ENCODE measurements at places on chromosomes 7 and 10.

GRCh38 chr10:76282061-76283025 is 850.9 kb downstream of the LRMDA start:
- no peak for DNase-seq

- DNase-seq: no peak
These were observed 46.3 kb downstream of the MYOF start for GRCh38 chr10:93435621-93436397.

DNA sequence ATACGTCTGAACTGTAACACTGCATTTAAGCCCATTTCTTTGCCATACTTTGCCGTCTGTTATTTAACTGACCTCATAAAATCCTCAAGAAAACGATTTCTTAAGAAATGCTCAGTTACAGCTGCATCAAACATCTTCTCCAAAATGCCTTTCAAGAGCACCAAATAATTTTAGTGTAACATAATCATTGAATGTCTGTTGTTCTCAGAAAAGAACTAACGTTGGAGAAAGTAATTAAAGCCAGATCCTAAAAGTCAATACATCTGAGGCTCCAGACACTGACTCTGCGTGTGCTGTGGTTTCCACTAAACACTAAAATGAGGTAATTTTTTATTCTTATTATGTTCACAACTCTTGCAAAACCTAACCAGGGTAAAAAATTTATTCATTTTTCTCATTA is 63.7 kb upstream of the LRRC17 start:
- DNase-seq: no peak

DNA sequence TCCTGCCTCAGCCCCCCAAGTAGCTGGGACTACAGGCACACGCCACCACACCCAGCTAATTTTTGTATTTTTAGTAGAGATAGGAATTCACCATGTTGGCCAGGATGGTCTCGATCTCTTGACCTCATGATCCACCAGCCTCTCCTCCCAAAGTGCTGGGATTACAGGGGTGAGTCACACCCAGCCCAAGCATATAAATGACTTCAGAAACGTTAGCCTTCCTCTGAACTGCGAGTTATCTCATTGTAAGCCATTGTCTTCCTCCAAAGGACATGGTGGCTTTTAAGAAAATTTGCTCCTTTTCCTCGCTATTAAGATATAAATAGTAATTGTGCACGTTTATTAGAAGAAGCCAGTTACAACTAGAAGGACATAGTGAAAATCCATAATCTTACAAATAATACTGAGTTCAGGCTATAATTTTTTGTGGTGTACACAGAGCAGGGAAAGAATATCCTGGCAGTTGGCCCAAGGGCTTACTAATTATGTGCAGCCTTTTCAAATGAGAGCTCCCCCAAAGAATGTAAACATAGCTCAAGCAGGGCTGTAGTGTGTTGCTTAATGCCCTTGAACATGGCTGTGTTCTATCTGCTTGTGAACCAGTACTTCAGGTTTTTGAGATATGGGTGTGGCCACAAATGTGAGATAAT is 495.8 kb downstream of the PARD3 start:
- no peak for DNase-seq

GRCh38 chr7:1534330-1535099 is 4.0 kb downstream of the MAFK start:
- no peak for DNase-seq

DNA sequence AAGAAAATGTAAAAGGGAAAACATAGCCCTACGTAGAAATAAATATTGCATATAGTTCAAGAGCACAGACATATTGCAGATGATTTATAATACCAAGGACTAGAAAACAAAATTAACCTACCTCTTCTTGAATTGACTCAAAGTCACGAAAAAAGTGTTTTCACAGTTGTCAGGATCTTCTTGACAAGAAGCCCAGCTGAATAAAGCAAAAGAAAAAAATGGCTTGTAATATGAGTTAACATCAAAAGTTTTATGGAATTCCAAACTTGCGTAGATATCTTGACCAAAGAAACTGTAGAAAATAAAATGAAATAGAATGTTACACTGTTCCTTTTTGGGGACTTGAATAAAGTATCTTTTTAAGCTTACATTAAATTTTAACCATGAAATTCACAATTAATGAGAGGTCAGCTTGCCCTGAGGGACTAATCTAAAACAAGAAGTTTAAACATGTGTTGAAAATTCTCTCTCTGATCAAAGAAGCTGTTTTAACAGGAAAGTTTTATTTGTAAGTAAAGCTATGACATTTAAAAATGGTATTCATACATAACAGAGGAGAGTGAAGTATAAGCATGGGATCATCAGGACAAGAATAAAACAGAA is 133.1 kb upstream of the SEMA3C start:
- DNase-seq: no peak

DNA sequence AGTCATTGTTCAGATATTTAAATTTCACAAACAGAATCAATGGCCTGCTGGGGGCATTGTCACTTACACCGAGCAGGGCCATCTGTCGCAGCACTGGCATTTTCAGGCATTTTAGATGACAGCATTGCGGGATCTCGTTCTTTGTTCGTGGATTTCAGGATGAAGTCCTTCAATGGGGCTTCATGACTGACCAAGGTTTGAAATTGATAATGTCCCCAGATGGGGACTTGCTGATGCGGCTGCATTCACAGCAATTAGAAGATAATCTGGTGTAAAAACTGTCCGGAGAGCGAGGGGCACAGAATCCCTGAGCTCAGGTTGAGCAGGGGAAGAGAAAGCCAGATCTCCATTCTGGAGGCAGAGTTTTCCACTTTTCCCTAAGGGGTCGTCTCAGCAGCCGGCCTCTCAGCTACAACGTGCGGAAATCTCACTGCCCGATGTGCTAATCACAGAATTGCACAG is 1.9 kb upstream of the C7orf33 start:
- no peak for DNase-seq

GRCh38 chr7:105748701-105749100 is 127.7 kb downstream of the ATXN7L1 start:
- DNase-seq: no peak

GRCh38 chr10:63935705-63936104 is 414.5 kb downstream of the REEP3 start:
- peak; percentile 3 for DNase-seq

GRCh38 chr7:5758753-5759335 is 22.6 kb downstream of the RNF216 start:
- DNase-seq: no peak

- DNase-seq: no peak
These were observed 22.5 kb upstream of the GNA12 start for GRCh38 chr7:2866601-2867000.

DNA sequence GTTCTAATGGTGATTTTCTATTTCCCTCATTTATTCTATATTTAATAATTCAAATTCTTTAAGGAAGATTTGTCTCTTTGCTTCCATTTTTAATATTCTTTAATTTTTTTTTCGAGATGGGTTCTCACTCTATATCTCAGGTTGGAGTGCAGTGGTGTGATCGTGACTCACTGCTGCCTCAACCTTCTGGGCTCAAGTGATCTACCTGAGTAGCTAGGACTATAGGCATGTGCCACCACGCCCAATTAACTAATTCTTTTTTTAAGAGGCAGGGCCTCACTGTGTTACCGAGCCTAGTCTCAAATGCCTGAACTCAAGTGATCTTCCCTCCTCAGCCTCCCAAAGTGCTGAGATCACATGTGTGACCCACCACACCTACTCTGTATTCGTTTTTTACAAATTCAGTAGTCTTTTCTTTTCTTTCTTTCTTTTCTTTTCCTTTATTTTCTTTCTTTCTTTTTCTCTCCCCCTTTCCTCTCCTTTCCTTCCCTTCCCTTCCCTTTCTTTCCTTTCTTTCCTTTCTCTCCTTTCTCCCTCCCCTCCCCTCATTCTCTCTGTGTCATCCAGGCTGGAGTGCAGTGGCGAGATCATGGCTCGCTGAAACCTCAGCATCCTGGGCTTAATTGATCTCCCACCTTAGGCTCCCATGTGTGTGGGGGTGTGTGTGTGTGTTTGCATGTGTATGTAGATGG is 323.1 kb downstream of the ADK start:
- no peak for DNase-seq

DNA sequence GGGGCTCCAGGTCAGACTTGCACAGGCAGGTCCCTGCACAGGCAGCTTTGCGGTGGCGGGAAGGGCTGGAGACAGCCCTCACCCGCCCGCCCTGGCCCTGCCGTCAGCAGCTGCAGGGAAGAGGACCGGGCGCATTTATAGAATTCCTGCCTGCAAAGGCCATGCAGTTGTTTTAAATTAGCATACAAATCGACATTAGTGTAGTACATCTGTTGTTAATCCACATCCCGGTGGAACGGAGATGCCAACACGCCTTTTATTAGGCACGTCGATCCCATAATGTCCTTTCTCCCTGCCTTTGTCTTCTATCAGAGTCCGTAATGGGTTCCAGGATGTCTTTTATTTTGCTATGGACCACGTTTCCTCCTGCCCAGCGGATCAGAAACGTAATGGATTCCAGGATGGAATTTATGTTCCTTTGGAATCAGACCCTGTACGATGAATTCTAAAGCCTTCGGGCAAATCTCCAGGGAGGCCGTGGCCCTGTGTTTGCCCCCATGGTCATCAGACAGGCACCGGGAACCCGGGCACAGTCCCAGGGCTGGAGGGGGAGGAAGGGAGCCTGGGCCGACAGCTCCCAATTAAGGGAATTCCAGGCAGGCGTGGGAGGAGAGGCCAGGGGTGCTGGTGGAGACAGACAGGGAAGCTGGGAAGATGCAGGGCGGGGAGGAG is 123.9 kb downstream of the COL26A1 start:
- DNase-seq: no peak

GRCh38 chr10:927131-927530 is 4.4 kb downstream of the LARP4B start:
- DNase-seq: no peak

GRCh38 chr10:77244746-77245145 is 392.9 kb downstream of the KCNMA1 start:
- no peak for DNase-seq

GRCh38 chr7:37342688-37343471 is 105.8 kb downstream of the ELMO1 start:
- peak; percentile 69 for DNase-seq

GRCh38 chr7:115019882-115020605 is 98.2 kb downstream of the MDFIC start:
- no peak for DNase-seq

- no peak for DNase-seq
These were observed 28.7 kb downstream of the ERLIN1 start for GRCh38 chr10:100157156-100157555.

GRCh38 chr7:35336444-35336843 is 82.5 kb upstream of the TBX20 start:
- DNase-seq: no peak

GRCh38 chr10:131700032-131700431 is 200.8 kb upstream of the PPP2R2D start:
- DNase-seq: no peak

GRCh38 chr7:19121977-19122588 is 4.6 kb upstream of the TWIST1 start:
- no peak for DNase-seq

DNA sequence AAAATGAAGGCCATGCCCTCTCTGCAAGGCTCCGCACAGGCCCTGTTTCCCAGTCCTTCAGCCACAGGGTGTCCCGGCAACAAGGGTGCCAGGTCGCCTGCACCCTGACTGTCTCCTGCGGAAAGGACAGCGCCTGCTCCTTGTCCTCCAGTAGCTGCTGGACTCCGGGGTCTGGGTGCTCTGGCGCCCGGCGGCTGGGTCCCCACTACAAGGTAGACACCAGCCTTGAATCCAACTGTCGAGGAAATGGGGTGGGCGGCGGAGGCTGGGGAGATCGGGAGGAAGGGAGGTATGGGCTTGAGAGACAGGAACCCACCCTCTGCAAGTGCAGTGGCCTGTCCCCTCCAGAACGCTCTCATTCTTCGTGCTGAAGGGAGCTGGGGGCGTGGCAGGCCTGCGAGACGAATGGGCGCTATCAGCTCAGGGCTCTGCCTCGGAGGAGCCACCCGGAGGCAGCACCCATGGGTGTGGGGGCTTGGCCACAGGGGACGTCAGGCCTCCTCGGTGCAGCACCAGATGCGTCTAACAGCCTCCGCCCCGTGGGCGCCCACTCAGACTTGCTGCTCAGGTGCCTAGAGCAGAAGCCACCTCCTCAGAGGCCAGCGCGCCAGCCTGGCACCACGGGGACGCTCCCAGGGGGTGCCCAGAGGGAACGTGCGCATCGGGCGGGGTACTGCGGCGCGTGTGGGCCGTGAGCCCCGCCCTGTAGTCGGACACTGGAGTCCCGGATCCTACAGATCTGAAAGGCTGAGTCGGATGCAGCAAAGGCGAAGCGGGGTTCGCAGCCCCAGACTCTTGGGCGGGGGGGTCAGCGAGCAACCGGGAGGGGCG is 15.6 kb downstream of the ADAM8 start:
- peak; percentile 4 for DNase-seq

DNA sequence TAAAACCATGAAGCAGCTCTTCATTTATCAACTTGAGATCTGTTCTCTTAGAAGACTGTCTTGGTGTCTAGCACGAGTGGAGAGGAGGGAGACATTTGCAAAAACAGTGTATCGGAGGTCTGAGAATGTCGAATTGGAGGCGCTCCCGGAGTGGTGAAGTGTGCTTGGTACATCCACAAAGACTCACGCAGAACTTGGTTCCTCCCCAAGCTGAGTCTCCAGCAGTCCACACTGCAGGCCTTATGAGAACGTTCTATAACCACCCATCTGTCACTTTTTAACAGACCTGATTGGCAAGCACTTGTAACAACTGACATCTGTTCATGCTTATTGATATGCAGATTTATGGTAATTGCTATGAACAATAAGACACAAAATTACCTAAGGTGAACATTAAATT is 261.6 kb downstream of the CELF2 start:
- DNase-seq: no peak

- DNase-seq: no peak
These were observed 24.2 kb upstream of the RASSF4 start for GRCh38 chr10:44935201-44935965.

- peak; percentile 6 for DNase-seq
These were observed 129.4 kb downstream of the SLC16A9 start for GRCh38 chr10:59580026-59580863.

- DNase-seq: no peak
These were observed 5.0 kb upstream of the CDH23 start for GRCh38 chr10:71391701-71392100.

DNA sequence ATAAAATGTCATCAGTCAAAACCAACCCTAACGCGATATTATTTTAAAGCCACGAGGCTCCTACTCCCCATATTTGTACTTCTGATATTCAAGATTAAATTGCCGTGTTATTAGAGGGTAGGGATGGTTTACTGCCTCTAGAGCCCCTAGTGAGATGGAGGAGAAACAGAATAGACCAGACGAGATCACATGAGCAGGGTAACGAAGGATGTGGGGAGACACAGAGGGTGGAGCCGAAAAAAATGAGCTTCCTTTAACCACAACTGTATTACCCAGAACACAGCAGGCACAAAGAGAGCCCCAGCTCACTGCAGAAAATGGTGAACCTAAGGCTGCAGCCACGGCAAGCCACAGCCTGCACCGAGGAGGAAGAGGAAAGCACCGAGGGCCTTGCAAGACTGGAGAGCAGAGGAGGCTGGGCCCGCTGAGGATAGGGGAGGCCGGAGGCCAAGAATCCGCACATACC is 14.3 kb downstream of the ZC3HAV1 start:
- DNase-seq: peak; percentile 38

DNA sequence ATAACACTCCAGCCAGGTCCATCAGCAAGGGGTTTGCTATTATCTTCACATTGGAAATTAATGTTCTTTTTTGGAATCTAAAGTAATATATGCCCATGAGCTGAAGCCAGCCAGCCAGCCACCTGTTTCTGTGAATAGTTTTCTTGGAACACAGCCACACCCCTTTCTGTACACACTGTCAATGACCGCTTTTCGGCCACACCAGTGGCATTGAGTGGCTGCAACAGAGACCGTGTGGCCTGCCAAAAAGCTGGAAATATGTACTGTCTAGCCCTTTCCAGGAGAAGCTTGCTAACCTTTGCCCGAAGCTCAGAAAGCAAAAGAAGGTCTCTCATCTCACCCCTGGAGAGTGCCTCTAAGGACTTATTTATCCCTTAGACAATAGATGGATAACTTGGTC is 98.5 kb upstream of the NPS start:
- DNase-seq: no peak
